ENCODE measurements at places on chromosomes 1 and 21.

DNA sequence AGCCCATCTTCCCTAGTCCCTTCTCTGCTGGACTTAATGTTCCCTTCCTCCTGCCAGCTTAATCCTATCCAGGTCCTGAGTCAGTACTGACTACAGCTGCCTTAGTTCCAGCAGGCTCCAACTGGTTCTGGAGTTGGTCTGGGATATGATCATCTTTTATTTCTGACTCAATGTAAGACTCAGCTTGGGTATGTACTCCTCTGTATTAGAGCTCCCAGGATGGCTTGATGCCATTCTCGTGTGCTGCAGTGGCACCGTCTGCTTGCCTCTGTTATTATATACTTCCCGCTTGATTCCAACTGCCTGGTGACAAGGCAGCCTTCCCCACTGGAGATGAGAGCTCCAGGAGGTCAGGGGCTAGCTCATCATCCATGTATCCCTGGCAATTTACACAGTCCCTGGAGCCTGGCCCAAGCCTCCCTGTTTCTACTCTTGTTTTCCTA lies 164.4 kb upstream of the DPT start:
- no peak for DNase-seq

GRCh38 chr1:58979086-58979485 lies 195.2 kb upstream of the JUN start:
- DNase-seq = peak; percentile 78

- no peak for DNase-seq
Measured at GRCh38 chr1:207069858-207070506, 16.9 kb downstream of the PFKFB2 start.

- DNase-seq = peak; percentile 49
Measured at GRCh38 chr1:36446271-36446670, 4.0 kb downstream of the OSCP1 start.

DNA sequence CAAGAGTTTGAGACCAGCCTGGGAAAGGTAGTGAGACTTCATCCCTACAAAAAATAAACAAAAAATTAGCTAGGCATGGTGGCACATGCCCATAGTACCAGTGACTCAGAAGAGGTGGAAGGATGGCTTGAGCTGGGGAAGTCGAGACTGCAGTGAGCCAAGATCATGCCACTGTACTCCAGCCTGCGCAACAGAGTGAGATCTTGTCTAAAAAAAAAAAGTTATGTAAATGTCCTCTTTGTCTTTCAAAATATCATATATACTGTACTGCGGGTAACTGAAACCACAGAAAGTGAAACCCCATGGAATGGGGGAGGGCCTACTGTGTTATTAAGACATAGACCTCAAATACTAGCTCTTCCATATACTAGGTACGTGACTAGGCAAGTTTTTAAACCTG lies 20.8 kb downstream of the ACADM start:
- peak; percentile 30 for DNase-seq

- DNase-seq = no peak
Measured at GRCh38 chr21:15823486-15824150, 93.8 kb downstream of the USP25 start.

DNA sequence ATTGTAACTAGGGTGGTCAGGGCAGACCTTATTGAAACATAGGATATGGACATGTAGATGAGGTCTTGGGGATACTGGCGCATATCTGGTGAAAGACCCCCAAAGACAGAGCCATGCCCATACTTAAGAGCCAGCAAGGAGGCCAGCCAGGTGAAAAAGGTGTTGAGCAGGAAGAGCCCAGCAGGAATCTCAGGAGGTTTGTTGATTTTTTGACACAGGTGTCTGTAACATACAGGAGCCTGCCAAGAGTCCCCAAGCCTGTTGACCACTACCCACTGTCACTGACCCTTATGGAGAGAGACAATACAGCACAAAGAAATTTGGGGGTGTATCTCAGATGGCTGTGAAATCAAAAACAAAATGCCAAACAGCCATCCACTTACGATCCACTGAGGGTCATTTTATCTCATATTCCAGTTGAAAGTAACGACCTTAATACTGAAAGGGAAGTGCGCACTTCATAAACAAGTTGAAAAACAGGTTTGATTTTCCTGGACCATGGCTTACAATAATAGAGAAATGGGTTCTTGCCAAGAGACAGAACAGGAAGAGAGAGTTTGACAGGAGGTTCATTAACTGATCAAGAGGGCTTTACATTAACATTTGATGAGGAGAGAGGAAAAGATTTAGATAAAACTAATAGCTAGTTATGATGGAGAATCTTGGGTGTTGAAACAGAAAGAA lies 163.6 kb downstream of the GLUL start:
- no peak for DNase-seq

DNA sequence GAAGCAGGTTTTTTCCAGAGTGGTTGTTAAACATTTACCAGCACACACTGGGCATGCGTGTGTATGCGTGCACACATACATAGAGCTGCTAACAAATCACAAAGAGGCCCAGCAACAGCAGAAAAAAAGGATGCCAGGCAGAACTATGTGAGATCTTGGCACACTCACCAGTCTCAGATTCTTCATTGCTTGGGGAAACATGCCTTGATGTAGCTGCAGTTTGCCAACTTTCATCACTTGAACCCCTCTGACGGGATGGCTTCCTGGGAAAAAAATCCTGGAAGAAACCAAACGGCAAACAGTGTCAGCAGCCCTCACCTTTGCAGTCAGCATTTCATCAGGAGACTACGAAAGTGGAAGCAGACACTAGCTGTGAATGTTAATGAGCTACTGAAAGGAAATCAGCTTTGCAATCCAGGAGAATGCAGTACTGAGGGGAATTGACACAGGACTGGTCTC lies 609.1 kb downstream of the KIF26B start:
- no peak for DNase-seq

DNA sequence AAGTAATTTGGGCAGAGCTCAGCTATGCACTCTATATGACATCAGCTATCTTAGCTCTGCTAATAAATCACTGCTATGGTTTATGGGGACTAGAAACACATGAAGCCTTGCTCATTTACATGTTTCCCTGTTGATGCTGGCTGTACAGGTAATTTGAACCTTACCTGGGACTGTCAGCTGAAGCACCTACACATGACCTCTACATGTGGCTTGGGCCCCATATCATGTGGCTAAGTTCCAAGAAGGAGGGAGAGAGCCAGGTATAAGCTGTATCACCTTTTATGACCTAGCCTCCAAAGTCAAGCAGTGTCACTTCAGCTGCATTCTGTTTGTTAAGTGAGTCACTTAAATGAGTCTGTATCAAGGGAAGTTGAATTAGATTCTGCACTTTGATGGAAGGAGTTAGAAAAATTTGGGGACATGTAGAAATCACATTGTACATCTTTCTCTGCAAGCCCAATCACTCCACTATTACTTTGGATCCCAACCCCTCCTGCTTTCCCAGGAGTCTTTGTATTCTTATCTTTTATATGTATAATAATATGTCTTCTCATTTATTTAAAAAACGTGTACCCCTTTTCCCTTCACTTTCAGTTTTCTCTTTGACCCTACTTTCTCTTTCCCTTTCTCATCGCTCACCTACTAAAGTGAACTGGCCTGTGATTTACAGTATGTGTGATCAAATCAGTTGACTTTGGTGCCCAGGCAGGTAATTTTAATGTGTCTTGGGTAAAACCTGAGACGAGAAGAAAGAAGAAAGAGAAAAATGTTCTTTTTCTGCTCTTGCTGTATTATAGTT lies 53.4 kb upstream of the PRKACB start:
- DNase-seq = peak; percentile 65

DNA sequence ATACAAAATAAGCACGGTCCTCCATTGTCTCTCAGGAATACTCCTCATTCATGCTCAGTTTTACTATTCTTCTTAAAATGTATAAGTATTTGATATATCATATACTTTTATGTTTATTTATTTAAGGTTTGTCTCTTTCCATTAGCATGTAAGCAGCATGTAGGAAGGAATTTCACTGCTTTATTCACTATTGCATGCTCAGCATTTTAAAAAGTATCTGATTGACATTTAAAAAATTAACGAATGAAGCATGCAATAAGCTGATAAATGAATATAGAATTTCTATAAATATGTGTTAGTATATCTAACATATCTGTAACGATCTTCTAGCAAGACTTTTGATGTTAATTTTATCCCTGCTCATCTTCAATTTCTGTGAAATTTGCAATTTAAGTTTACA lies 402.7 kb upstream of the BRINP3 start:
- DNase-seq = no peak

DNA sequence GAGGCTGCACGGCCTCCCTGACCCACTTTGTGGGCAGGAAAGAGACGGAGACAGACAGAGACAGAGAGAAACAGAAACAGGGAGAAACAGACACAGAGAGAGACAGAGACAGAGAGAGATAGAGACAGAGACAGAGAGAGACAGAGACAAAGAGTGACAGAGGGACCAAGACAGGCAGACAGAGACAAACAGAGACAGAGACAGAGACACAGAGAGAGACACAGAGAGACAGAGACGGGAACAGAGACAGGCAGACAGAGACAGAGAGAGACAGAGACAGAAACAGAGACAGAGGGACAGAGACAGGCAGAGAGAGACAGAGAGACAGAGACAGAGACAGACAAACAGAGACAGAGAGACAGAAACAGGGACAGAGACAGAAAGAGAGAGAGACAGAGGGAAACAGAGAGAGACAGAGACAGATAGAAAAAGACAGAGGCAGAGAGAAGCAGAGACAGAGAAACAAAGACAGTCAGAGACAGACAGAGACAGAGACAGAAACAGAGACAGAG lies 3.1 kb downstream of the COL6A1 start:
- DNase-seq = no peak

- DNase-seq = no peak
Measured at GRCh38 chr1:63638875-63639274, 45.7 kb downstream of the PGM1 start.

- DNase-seq = no peak
Measured at GRCh38 chr1:204923201-204923600, 52.5 kb downstream of the NFASC start.

GRCh38 chr1:157448636-157449035 lies 103.7 kb downstream of the FCRL5 start:
- DNase-seq = no peak
